ENCODE measurements at places on chromosomes 2 and 18.
A peak's percentile ranks its signal among the peaks of the same experiment; 100 is the strongest.

DNA sequence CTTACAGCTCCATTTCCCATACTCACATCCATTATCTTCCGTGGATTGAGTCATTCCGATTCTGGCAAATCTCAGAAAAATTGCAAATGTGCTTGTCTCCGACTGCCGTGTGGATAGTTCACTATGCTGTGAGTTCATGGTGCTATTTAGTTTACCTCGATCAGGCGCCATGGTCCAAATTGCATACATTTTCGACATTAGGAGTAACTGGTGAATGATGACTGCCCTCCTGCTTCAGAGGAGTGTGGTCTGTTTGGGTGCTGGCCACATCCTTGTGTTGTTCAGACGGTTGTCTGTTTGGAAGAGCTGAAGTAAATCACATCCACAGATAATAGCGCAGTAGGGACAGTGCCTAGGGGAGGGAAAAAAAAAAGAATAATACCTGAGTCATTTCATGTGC lies 439.5 kb downstream of the ZNF516 start:
- DNase-seq: no peak

- DNase-seq: no peak
These were observed 122.6 kb upstream of the PIEZO2 start for GRCh38 chr18:11271954-11272353.

- peak; percentile 22 for DNase-seq
These were observed 189.8 kb upstream of the NABP1 start for GRCh38 chr2:191488135-191488534.

- no peak for DNase-seq
These were observed 3.9 kb upstream of the SRBD1 start for GRCh38 chr2:45614871-45615415.

DNA sequence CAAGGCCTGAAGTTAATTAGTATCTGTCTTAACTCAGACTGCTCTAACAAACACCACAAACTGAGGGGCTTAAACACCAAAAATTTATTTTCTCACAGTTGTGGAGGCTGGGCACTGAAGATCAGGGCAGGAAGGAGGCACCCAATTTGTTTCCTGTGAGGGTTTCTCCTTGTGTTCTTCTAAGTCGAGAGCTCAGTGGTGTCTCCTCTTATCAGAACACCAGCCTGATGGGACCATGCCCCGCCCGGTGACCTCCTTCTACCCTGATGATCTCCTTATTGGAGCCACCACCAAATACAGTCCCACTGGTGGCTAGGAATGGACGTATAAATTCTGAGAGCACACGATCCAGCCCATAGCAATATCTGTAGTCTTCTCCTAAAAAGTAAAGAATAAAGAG lies 20.5 kb downstream of the TMEM18 start:
- DNase-seq: no peak

GRCh38 chr2:69087912-69088240 lies 74.9 kb downstream of the ANTXR1 start:
- DNase-seq: no peak

DNA sequence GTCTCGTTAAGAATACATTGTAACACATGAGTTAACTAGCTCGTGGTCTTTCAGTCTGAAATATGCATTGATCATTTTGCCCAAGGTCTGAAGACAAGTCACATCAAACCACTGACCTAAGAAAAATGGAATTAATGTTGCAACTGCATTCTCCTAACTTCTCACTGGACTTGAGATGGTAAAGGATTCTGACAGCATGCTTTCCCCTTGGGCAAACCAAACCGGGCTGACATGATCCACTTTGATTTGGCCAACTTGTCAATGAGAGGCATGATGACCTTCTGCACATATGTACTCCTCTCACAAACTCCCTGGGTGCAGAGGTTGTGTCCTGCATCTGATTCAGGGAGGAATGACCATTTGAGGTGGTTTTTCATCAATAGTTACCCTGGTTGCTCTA lies 1982.5 kb upstream of the PIK3C3 start:
- no peak for DNase-seq

DNA sequence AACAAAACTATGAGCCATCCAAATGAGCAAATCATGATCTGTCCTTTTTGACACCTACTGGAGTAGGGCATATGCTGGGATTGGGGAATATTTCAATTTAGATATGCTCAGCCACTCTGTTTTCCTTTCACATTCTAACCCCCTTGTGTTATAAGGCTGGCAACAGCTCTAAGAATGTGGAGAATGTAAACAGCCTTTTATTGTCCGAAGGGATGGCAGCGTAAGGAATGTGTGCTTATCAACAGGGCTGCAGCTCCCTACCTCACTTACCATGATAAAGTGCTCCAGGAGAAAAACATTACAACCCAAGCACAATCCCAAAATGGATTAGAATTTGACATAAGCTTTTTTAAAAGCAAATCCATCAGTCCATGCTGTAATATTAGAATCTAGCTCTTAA lies 2.2 kb downstream of the NXPH2 start:
- DNase-seq: no peak

GRCh38 chr2:239046822-239047221 lies 198.9 kb downstream of the TWIST2 start:
- no peak for DNase-seq
